ENCODE measurements at places on chromosomes 2 and 18.

DNA sequence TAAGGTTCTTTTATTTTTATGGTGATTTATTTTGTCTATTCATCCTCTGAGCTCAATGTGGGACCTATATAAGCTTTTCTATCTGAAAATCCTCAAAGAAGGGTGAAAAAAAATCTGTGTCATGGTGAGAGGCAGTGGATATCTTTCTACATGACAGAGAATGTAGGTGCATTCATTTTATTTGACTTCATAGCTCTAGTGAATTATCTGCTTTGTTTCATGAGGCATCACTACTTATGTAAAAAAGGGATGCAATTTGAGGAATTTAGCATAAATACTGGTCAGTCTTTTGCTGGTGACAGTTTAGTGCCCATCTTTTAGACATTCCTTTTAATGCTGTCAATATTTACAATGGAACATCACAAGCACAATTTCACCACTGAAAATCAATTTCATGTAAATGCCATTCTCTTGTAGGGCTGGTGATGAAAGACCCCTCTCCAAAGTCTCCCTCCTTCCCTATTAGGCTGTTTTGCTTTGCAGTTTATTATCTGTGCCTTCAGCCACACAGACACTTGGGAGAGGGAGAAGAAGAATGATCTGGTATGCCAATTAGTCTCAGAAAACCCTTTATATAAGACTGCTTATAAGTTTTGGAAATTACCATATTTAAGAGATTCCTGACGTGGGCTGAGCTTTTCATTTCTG is 148.3 kb upstream of the NXPH2 start:
- DNase-seq: no peak

- DNase-seq: peak; percentile 55
These were observed 786 bp downstream of the TAF1B start for GRCh38 chr2:9844036-9844483.

DNA sequence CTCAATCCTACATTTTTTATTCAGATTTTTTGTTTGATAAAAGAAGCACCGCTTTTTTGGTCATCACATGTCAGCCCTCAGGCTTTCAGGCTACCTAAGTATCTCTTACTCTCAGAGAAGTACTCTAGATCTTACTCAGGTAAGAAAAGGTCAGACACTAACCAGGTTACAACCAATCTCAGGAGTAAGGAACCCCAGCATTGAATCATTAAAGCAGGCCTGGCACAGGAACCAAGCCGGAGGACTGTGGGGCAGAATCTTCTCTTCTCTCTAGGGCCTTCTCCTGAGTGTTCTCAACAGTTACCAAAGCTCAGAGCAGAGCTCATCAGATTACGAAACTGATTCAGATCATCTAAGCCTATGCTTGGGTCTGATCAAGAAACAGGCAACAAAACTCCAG is 28.2 kb downstream of the RBMS1 start:
- DNase-seq: no peak

- DNase-seq: no peak
These were observed 128.2 kb upstream of the ID2 start for GRCh38 chr2:8553643-8554042.

DNA sequence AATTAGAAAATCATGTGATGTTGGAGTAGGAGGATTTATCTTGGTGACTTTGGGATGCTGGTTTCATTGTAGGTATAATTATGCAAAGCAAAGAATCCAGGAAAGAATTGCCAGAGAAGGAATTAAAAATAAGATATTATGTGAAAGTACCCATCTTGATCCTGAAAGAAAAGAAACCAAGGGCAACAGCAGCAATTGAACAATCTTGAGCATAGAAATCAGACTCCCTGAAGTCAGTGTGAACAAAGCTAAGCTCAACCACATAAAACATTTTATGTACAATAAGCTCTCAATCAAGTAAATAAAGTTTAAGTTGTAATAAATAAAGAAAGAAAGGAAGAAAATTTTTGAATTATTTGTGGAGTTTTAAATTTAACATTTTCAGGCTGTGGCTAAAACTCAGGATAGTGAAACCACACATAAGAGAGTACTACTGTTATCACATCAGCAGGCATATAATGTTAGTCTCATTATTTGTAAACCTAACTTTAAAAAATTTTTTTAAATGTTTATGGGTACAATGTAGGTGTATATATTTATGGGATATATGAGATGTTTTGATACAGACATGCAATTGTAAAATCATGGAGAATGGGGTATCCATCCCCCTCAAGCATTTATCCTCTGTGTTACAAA is 32.8 kb upstream of the GPR55 start:
- no peak for DNase-seq

DNA sequence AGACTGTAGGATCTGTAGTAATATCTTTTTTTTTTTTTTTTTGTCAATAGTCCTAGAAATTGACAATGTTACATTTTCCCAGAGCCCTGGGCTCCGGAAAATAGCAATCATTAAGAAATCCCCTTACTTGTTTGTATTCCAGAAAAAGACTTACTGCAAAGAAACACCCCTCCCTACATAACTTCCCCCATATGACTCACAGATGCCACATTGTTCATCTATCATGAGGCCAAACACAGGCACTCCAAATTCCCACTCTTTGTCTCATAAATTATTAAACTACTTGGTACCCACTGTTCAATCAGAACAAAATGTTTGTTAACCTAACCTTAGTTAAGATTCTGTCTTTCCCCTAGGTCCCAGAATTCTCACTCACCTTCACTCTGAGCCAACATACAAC is 53.5 kb downstream of the TEX51 start:
- DNase-seq: no peak

DNA sequence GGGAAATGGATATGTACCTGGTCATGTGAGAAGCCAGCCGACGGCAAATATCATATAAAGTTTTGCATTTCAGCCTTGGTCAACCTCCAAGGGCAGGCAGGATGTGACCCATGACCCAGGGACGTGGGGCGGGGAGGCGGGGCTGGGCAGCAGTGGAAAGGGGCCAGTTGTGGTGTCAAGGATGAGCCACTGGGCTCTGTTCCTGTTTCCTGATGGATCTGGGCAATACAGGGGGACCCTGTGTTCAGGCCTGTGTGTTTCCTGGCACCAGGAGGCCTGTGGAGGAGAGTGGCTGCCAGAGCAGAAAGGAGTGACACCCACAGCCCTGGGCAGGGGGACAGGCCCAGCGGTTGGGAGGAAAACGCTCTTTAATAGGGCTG is 106.9 kb downstream of the GATA6 start:
- no peak for DNase-seq

GRCh38 chr2:130911996-130912395 is 75.3 kb downstream of the ARHGEF4 start:
- no peak for DNase-seq

- DNase-seq: no peak
These were observed 40.7 kb downstream of the DNER start for GRCh38 chr2:229673676-229674075.

DNA sequence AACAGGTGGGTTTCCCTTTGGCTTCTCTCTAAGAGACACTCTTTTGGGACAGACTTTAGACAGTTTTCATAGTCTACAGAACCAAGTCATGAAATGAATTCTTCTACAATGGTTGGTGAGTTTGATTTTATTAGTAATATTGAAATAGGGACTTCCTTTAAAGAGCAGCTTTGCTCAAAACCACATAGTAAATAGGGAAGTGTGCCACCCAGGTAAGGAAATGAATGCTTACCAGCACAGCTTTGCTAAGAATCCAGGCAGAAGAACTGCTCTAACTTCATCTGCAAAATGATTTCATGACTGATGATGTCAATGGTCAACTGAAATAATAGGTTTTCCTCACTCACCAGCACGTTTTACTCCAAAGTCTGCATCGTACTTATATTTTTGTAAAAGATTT is 89.2 kb downstream of the NYAP2 start:
- DNase-seq: no peak

GRCh38 chr2:146734042-146734820 is 1110.6 kb upstream of the ACVR2A start:
- no peak for DNase-seq

GRCh38 chr2:195818106-195818505 is 161.1 kb downstream of the SLC39A10 start:
- no peak for DNase-seq

GRCh38 chr2:121489284-121489683 is 41.4 kb upstream of the RNU4ATAC start:
- no peak for DNase-seq

- DNase-seq: no peak
These were observed 209.3 kb downstream of the TDRD15 start for GRCh38 chr2:21332993-21333625.

DNA sequence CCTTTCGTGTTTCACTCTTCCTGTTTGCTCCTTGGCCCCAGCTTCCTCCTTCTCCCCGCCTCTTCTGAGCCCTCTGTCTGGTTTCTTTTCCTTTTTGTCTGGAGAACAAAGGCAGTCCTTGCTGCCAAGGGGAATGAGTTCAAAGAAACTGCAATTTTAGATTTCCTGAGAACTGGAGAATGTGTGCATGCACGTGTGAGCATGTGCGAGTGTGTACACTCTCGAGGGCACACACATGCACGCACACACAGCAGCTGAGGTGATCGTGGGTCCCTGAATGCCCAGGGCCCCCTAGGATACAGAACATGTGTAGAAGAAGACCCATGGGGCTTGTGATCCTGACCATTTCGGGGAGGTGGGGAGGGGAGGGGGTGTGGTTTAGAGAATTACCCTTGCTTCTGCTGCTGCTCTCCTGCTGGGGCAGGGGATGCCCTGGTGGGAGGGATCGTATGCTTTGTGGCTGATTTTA is 151.8 kb downstream of the DYSF start:
- no peak for DNase-seq

DNA sequence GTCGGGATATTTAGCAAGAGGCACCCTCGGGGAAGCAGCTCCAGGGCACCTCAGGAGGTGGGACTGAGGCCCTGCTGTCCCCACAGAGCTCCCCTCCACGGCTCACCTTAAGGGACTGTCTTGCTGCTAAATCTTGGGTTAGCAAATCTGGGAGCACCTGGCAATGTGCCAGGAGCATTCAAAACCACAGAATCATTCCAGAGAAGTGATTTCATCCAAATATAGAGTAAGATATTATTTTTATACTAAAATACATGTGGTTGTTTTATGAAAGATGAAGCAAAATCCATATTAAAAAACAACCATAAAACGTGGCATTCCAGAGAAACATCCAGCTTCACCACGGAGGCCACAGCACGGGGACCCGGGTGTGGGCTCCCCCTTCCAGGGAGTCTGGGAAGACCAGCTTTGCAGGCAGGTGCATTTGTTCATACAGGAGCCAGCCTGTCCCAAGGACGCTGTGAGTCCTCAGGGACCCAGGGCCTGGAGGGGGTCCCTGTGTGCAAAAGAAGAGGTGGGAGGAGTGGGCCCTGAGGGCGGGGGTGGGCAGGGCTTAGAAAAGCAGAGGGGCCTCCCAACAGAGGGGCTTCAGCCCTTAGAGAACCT is 16.3 kb downstream of the HS1BP3 start:
- no peak for DNase-seq

GRCh38 chr2:233256048-233256447 is 4.6 kb downstream of the ATG16L1 start:
- DNase-seq: no peak

- no peak for DNase-seq
These were observed 550 bp downstream of the RAB1A start for GRCh38 chr2:65129286-65129825.

DNA sequence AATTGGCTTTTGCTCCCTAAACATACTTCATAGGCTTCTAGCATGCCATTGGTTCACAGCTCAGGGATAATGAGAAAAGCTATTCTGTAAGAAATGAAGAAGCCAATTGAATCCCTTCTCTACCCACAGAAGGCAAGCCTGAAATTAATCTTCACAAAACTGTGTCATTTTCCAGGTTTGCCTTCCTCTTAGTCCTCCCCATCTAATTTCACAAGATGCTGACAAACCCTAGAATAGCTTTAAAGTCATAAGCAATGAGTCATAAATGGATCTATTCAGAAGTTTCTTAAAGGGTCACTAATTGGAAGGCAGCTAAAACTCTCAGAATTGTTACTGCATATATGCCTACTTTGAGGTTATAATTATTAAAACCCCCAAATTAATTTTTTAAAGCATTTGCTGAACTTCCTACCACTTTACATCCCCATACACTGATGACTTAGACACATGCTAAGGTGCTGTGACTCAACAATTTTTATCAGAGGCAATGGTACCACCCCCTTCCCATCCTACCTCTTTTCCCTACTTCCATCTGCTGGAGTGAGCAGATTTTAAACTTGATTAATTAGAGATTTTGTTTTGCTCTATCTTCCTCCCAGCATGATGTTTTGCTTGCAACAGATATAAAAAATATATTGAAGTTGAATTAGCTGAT is 51.3 kb upstream of the NABP1 start:
- DNase-seq: no peak

DNA sequence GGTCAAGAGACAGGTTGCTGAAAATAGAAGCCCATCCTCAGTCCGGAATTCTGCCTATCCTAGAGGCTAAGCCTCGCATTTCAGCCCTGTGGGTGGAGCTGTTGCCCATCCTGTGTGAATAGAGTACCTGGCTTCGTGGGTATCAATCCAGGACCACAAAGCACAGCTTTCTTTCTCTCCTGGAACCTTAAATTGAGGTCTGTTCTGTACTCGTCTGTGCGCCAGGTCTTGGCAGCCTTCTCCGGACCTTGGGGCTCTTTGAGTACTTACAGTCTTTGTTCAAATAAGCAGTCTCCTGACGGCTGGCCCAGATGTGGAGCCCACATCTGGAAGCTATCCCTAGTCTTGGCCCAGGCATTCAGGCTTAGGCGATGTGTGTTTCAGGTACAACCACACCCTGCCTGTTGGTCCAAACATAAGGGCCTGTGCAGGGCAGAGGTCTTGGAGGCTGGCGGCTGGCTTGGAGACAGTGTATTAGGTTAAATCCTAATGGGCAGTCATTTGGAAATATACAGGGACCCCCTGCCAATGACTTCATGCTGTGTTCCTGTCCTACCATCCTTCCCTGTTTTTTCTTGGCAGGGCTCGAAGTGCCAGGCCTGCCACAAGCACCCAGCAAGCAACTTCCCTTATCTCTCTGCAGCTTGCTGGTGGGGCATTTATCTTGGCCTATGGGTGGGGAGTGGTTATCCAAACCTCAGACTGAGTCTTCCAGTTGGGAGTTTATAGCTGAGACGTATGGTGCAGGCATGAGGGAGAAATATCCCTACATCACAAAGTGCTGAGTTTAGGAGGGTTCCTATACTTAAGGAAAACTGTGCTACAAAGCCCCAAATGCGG is 294.1 kb downstream of the BCL2 start:
- DNase-seq: no peak
